Esophagus squamous epithelium (tissue), 5 donors: ENCODE measurements at places on chromosomes 11 and 22.

- no peak for DNase-seq
Observed at GRCh38 chr22:35426801-35427140, 26.8 kb downstream of the MCM5 start.

DNA sequence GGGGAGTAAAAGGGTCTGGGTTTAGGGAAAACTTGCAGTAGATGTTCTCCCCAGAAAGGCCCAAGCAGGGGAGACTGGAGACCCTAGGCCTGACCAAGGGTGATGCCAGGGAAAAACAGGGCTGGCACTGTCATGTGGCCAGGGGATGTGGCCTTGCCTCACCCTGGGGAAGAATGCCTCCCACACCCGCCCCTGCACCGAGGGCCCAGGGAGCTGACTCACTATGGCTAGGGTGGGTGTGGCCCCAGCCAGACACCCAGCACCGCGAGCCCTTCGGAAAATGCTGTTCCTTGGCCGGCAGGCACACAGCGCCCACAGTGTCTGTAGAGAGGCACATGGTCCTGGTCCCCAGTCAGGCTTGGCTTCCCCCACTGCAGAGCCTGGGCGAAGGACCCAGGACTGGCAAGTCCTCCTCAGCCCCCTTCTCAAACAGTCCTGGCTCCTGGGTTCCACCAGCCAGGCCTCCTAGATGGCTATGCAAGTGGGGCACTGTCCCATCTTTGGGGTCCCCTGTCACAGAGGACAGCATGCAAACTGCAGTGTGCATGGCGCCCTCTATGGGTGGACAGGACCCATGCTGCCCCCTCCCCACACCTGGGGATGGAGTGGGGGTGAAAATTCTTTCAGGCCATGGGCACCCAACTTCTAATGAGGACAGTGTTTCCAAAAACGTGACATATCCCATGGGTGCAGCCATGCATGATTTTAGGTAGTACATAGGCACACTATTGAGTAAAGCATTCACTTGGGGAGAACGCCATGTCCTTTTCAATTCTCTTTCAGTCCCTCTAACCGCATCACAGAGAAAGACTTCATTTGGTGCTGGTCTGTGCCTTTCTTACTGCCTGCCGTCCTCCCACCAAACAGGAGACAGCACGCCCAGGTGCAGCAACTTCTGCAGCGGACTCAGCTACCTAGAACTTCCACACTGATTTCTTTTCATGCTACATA lies 15.2 kb downstream of the TMPRSS5 start:
- DNase-seq = no peak

GRCh38 chr11:3890014-3890413 lies 34.5 kb downstream of the STIM1 start:
- no peak for DNase-seq

- no peak for DNase-seq
Observed at GRCh38 chr11:79419120-79419519, 21.7 kb downstream of the TENM4 start.

DNA sequence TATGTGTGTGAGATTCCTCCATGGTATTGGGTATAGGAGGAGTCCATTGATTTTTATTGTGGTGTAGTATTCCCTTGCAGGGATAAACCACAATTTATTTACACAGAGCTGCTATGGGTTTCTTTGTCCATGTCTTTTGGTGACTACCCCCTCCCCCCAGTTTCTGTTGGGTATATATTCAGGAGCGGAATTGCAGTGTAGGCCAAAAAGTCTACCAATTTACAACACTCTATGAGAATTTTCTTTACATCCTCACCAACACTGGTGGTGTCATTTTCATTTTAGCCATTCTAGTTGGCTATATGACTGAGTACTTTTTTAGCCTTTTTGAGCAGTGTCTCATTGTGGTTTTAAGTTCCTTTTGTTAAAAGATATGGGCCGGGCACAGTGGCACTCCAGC lies 55.2 kb upstream of the ATXN10 start:
- no peak for DNase-seq

GRCh38 chr11:84289381-84289906 lies 1003.3 kb upstream of the CCDC90B start:
- DNase-seq = no peak

- DNase-seq = no peak
Observed at GRCh38 chr11:1779806-1780699, 16.3 kb upstream of the CTSD start.

GRCh38 chr11:11243209-11243589 lies 109.9 kb downstream of the CSNK2A3 start:
- DNase-seq = no peak

- no peak for DNase-seq
Observed at GRCh38 chr22:45709060-45709739, 37.6 kb downstream of the ATXN10 start.

DNA sequence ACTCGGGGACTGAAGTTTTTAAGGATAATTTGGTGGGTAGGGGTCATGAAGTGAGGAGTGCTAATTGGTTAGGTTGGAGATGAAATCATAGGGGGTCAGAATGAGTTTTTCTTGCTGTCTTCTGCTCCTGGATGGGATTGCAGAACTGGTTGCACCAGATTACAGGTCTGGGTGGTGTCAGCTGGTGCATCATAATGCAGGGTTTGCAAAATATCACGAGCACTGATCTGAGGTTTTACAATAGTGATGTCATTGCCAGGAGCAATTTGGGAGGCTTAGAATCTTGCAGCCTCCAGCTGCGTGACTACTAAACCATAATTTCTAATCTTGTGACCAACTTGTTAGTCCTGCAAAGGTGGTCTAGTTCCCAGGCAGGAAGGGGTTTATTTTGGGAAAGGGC lies 46.4 kb upstream of the CALCB start:
- no peak for DNase-seq

DNA sequence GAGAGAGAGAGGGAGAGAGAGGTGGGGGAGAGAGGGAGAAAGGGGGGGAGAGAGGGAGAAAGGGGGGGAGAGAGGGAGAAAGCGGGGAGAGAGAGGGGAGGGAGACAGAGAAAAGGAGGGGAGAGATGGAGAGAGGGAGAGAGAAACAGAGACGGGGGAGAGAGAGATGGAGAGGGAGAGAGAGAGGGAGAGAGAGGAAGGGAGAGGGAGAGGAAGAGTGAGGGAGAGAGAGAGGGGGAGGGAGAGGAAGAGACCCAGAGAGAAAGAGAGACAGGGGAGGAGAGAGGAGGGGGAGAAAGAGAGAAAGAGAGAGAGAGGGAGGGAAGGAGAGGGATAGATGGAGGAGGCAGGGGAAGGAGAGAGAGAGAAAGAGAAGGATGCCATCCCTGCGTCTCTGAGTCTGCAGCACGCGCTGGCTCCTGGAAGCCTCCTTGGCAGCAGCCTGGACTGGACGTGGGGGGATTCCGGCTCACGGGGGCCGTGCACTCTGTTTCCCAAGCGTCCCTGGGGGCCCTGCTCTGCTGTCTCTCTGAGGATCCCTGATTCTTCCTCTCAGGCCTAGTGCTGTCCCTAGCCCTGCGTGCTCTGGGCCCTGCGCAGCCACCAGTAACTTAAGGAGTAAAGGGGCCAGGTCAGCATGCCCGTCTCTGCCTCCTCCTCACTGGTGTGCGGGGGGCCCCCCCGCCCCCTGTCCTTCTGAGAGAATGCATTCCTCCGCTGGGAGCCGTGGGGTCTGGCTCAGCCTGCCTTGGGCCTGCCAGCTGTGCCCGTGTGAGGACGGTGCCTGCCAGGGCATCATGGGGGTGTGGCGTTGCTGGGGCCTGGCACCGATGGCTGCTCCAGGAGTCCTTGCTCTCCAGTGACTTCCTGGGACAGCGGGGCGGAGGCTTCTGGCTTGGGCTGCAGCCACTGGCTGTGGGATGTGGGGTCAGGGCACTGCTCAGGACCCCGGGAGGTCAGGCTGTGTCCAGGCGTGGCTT lies 429.5 kb downstream of the TBC1D22A start:
- no peak for DNase-seq
